ENCODE measurements at places on chromosomes 6 and 20.

GRCh38 chr20:63772781-63773518 lies 33.4 kb downstream of the SLC2A4RG start:
- no peak for DNase-seq

DNA sequence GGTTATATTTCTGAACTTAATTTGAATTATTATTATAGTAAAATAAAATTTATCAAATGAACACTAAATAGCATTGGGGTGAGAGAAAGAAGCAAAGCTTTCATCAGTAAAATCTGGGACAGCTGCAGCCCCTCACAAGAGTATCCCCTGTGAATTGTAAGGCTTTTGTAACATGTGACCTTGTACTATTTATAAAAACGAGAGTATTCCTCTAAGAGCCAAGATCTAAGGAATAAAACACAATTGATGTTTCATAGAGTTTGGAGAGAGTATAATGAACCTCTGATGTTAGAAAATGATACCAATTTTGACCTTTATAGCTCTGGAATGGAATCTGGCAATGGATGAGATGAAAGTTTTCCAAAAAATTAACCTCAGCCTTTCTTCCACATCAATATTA lies 617.2 kb upstream of the ID4 start:
- no peak for DNase-seq

- DNase-seq: no peak
These were observed 411.5 kb downstream of the PKHD1 start for GRCh38 chr6:51675922-51676275.

DNA sequence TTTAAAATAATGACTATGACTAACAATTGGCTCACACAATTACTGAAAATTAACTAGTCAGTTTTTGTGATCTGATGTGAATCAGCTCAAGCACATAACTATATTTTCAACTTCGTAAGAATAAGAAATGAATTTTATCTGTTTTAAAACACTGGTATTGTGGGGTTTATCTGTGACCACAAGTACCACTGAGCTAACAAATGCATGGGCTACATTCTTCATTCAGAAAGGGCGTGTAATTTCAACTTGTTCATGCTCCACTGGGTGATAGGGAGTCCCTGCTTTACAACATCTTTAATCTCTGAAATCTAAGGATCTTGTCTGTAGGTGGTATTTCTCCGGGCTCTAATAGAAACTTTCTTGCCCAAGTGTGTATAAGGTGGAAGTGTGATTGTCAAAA lies 1311.5 kb upstream of the GJE1 start:
- DNase-seq: no peak

GRCh38 chr6:47520282-47520681 lies 42.7 kb downstream of the CD2AP start:
- no peak for DNase-seq

GRCh38 chr6:80356000-80356399 lies 249.5 kb downstream of the BCKDHB start:
- DNase-seq: no peak

- no peak for DNase-seq
These were observed 1.1 kb upstream of the FOXQ1 start for GRCh38 chr6:1310628-1311399.

GRCh38 chr6:90074161-90074850 lies 180.0 kb downstream of the GJA10 start:
- no peak for DNase-seq

GRCh38 chr20:11454966-11455799 lies 462.5 kb upstream of the BTBD3 start:
- no peak for DNase-seq

DNA sequence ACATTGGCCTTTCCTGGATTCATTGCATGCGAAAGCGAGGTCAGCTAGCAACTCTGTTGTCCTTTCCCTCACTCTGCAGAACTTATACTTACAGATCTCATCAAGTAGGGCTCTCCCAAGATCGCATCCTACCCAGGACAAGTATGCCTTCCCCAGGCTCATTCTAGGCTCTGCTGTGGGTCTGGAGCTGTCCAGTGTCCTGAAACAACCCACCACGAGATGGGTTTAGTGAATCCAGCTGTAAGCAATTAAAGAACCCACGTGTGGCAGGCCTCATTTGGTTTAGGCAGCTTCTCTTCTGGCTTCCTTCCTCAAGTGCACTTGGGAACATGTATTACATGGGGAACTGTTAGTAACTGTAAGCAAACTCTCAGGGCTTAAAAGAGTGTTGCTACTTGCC lies 406.5 kb upstream of the CHD6 start:
- no peak for DNase-seq

DNA sequence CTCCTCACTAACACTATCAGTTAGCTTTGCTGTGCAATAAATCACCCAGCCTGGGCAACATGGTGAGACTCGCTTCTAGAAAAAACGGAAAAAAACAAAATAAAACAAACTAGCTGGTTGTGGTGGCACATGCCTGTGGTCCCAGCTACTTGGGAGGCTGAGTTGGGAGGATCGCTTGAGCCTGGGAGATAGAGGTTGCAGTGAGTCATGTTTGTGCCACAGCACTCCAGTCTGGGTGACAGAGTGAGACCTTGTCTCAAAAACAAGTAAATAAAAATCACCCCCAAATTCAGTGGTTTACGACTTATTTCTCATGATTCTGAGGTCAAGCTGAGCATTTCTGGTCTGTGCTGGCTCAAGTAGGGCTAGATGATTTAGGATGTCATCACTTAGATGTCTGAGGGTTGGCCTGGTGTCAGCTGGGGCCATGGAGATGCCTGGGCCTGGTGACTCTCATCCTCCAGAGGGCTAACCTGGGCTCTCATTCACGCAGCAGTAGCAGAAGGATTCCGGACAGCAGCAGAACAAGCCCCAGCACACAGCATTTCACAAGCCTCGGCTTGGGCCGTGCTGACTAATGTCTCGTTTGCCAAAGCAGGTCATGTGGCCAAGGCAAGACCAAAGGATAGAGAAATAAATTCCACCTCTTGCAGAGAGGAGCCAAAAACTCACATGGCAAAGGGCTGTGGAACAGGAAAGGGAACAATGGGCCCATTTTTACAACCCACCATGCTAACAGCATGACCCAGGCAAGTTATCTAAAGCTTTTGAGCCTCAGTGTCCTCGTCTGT lies 32.5 kb downstream of the MGME1 start:
- no peak for DNase-seq

- no peak for DNase-seq
These were observed 74.5 kb upstream of the TRAF3IP2 start for GRCh38 chr6:111680015-111680712.
